ENCODE measurements at places on chromosomes 5 and 9.

GRCh38 chr5:33925278-33925677 lies 10.9 kb upstream of the RXFP3 start:
- DNase-seq = no peak

- DNase-seq = peak; percentile 94
Measured at GRCh38 chr9:98146101-98146991, 27.3 kb upstream of the TRIM14 start.

- no peak for DNase-seq
Measured at GRCh38 chr9:133632806-133633680, 3.1 kb upstream of the DBH start.

DNA sequence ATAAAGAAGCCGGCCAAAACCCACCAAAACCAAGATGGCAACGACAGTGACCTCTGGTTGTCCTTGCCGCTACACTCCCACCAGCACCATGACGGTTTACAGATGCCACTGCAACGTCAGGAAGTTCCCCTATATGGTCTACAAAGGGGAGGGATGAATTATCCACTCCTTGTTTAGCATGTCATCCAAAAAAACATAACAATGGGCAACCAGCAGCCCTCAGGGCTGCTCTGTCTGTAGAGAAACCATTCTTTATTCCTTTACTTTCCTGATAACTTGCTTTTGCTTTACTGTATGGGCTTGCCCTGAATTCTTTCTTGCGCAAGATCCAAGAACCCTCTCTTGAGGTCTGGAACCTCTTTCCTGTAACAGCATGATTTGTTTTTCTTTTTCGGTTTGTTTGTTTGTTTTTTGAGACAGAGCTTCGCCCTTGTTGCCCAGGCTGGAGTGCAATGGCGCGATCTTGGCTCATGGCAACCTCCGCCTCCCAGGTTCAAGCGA lies 2.0 kb upstream of the UAP1L1 start:
- no peak for DNase-seq
